Activated CD4-positive, CD25-positive, alpha-beta regulatory T cell (primary cell): ENCODE measurements at places on chromosomes 4 and X.

GRCh38 chr4:28462766-28463700, 1602.4 kb downstream of the STIM2 start:
- DNase-seq, result no peak

DNA sequence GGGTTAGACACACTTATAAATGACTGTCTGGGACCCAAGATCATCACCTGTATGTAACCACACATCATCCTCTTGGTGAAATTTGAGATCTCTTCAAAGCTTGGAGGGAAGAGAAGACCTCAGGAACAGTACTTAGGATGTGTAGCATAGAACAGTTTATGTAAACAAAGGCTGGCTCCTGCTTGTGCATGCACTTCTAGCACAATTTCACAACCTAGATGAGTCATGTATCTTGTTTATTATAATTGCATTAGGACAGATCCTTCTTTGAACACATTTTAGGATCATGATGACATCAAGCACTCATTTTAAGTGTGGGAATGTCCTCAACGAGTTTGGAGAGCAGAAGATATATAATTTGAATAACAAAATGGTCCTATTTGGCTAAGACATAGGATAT, 26.3 kb upstream of the ZMAT1 start:
- DNase-seq, result no peak

DNA sequence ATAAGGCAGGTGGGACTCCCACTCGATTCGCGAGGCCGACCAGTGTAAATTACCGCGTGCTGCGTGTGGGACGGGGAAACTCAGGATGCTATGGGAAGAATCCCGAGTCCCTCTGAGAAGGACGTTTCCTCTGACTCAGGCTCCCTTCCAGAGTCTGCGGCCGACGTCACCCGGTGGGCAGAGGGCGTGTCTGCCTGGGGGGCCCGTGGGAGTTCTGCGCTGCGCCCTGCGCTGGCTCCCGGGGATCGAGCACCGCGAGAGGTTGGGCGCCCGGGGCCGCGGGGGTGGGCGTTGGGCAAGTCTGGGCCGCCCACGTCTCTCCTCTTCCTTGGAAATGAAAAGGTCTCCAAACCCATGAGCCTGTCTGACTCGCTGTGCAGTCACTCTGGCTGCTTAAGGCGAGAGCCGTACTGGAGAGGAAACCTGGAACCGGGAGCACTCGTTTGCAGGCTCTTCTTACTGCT, 568 bp downstream of the NIPAL1 start:
- no peak for DNase-seq

DNA sequence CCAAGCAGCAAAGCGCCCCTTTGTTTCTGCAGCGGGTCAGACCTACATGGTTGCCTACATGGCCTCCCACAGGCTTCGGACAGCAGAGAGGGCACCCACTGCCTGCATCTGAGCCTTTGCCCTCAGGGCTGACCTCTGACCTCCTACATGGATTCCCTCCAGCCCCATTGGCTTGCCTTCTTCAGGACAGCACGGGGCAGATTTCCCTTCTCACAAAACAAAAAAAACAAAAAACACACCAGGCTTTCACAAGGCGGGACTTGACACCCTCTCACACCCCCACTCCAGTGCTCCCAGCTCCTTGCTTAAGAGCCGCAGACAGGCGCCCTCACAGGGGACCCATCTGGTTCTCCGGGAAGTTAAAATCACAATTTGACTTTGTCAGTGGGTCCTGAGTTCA, 32.9 kb downstream of the ZFYVE28 start:
- DNase-seq, result no peak

DNA sequence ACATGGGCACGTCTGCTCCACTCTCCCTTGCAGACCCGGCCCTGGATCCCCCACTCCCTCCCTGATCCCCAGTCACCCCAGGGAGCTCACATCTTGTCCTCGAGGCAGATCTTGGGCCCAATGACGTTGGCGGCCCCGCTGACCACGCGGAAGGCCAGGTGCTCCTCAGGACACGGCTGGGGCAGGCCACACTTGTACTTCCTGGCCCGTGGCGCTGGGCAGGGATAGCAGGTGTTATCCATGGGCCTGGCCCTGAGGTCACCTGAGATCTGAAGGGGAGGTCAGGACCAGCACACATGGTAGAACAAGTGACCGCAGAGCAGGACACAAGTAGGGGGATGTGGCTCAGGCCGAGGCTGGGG, 7.7 kb downstream of the FAM3A start:
- DNase-seq, result no peak

GRCh38 chr4:83771113-83771705, 235.3 kb downstream of the GPAT3 start:
- no peak for DNase-seq

DNA sequence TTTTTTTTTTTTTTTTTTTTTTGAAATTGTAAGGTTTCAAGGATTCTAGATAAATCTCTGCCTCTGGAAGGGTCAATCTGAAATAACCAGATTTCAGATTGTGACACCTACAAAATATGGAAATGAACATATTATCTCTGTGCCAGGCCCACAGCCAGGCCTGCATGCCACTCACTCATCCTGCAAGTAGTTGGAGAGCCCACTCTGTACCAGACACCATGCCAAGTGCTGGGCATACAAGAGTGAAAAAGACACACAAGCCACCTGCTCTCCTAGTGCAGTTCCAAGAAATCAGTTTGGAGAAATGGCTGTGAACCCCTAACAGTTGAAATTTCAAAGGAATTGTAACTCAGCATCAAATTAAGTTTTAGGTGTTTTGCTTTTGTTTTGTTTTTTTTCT, 145.9 kb upstream of the NOCT start:
- no peak for DNase-seq

DNA sequence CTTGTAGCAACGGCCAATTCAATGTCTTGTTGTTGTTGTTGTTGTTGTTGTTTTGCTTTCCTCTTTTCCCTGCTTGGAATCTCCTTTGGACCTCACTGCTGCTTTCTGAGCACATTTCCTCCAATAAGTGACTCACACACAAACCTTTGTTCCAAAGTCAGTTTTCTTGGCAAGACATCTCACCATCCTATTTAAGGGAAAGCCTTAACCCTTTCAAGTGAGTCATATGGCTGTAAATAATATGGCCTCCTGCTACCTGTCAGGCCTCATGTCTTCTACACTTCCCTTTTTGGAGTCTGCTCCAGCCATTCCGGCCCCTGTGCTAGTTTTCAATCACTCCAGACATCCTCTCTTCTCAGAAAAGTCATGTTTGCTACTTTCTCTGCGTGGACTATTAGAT, 79.5 kb upstream of the MAGEB10 start:
- no peak for DNase-seq

DNA sequence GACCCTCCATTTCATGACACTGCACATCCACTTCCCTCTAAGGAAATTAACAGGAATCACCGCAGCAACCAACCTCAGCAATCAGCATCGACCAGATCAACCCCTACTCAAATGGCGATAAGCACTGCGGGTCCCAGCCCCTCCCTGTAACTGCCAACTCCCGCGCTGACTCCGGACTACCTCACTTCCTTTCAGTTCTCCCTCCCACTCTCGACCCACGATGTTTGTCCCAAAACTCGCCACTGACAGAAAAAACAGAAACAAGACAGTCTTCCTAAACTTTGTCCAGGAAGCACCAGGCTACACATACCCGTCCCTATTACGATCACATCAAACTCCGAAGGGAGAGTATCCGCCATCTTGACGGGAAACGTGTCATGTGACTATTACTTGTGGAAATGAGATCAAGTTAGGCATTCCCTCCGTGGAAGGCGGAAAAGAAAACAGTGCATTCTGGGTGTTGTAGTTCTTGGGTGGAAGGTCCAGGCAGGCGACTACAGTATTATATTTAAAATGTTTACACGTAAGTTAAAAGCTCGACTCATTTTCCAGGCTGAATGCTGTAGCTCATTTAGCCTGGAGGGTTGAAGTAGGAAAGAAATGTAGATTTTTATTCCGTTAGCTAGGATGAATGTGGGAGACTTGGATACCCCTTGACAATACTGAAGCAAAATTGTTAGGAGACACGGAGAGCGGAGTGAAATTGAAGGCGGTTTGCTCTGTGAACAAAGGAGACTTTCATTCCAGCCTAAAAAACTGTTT, at the start of gene CHM:
Gene CHM, minus strand, starts transcription at position 385 of the 762 bp plus-strand sequence. Its CDS starts 26 bp downstream, at position 359.
- DNase-seq, result no peak

GRCh38 chr4:77095101-77095821, 19.5 kb upstream of the CCNI start:
- DNase-seq, result peak; percentile 58

GRCh38 chrX:85084770-85085393, 81.2 kb downstream of the APOOL start:
- no peak for DNase-seq

DNA sequence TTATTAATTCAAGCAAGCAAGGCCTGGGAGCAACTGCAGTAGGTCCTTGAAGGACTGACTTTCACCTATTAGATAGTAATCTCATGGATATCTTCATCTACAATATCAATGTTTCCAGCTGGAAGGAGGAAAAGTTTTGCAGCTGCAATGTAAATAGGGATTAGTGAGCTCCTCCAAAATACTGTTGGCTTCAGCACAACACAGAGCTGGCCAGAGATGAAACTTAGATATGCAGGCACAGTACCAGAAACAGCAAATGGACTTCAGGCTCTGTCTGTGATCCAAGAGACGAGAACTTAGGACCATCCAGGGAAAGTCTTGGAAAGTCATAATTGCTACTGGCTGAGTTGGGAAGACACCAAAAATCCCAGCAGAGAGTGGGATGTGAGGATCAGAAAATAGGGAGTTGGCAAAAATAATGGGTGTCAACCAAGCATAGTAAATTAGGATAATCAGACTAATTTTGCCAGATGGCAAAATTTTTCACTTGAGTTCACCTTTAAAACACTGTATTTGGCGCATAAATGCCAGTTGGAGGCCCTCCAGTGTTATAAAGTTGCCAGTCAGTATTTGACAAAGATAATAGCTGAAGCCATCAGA, 57.5 kb downstream of the PARM1 start:
- no peak for DNase-seq

GRCh38 chr4:84221704-84222103, 277.4 kb downstream of the NKX6-1 start:
- no peak for DNase-seq

GRCh38 chrX:112826023-112826422, 14.6 kb downstream of the AMOT start:
- DNase-seq, result no peak

DNA sequence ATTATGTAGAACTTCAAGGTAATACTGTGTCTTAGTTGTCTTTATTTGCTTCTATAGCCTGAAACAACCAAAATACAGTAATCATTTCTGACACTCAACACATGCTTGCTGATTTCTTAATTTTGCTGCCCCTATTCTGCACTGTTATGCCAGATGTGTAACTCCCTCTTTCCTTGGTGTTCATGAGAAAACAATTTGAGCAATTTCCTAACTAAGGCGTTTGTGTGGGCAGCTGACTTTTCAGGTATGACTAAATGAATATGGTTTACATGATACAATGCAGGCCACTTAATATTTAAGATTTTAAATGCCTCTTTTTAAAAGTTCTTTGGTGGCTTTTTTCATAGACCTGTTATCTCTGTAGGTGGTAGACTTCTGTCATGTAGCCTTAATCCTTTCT, 46.1 kb upstream of the CENPE start:
- DNase-seq, result no peak

- peak; percentile 30 for DNase-seq
These were observed 488 bp downstream of the TBC1D25 start for GRCh38 chrX:48540028-48540375.

DNA sequence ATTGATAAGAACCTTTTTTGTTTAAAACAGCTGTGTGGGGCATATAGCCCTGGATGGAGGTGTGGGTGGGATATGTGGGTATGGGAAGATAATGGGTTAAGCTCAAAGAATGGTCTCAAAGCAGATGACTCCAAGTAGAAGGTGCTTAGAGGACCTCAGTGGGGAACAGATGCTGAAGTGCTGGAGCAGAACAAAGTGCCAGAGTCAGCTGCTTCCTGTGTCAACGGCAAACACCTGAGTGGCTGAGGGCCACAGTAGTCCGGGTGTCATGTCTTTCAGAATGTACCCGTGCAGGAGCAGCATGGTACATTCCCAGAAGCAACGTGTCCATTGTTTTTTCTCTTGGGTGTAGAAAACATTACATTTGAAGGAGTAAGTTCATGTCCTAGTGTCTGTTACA, 210.6 kb downstream of the CCNG2 start:
- no peak for DNase-seq
